ENCODE measurements at places on chromosomes 1 and 21. TPM values are rescaled to one million over a fixed set of nuclear protein-coding genes. Genes with fewer than 3 reads are reported as not detected.

GRCh38 chr1:153354515-153355193, 3.0 kb upstream of the S100A9 start:
- no peak overlapping the region for H3K27ac ChIP-seq
- H3K4me1 ChIP-seq = peaks cover 13% of the 10 kb centered on the region
- no peaks in the 10 kb centered on the region for H3K27me3 ChIP-seq
- H3K36me3 ChIP-seq = no peaks in the 10 kb centered on the region
- no peak overlapping the region for H3K4me3 ChIP-seq

DNA sequence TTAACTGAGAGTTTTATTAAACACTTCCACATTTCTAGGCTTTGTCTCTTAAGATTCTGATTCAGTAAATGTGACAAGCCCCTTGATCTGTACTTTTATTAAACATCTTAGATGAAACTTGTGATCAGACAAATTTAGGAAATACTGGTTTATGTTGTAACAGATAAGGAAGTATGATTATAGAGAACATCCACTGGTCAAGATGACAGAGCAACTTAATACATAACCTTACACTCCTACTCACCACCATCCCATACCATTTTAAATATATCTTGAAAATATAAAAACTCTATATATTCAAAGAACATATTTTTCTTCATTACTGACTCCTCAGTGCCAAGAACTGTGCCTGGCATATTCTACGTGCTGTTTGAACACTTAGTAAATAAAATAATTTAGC, 217.5 kb downstream of the LRRC40 start:
- DNase-seq = no peak
- no peaks in the 10 kb centered on the region for H3K36me3 ChIP-seq
- no peak overlapping the region for H3K27ac ChIP-seq

DNA sequence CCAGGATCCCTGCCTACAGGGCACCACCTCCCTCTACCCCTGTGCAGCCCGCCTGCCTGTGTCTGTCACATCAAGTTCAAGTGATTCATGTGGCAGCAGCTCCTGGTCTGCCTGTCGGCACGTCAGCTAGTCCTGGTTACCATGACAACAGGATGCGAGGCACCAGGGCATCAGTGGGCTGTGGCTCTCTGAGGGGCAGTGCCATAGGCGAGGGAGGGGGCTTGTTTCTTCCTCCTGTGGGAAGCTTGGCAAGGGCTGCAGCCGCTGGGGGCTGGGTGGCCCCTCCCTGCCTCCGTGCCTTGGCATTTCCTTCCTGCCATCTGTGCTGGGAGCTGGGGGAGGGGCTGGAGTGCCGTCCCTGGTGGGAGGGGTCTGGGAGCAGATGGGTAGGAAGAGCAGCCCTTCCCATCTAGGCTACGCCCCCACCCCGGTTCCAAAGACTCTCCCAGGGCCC, 43.1 kb downstream of the FOXO6 start:
- no peak overlapping the region for H3K27ac ChIP-seq
- peak; percentile 12 for DNase-seq
- H3K4me3 ChIP-seq = no peak overlapping the region
- H3K36me3 ChIP-seq = no peaks in the 10 kb centered on the region

DNA sequence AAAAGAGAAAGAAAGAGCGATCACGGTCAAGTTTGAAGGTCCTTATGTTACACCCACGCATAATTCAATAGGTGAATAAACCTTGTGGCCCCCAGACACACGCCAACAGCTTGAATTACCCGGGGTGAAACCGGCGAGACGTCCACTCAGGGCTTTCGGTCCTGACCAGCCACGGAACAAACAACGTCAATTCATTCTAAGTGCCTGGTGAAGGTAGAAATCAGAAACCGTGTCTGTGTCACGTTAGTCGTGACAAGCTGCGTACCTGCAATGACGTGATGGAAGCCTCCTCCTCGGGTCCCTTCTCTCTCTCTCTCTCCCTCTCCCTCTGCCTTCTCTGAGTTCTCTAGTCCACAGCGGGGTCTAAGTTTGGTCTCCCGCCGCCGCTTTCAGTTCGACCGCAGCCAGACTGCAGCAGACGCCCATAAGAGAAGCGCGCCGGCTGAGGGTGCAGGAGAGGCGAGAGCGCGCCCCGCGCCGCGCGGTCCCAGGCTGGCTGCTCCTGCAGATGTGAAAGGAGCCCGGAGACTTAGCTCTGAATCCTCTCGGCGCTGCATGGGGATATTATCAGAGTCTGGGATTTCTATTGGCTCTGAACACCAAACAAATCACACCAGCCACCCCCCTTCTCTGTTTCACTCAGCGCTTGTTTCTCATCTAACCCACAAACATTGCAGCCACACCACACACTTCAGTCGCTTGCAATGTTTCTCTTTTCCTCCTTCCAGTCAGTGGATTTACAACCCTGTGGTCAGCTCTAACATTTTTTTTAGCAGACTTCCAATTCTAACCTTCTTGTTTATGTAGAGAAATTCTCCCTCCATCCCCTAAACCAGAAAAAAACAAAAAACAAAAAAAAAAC, at the start of gene GREM2:
Gene GREM2, minus strand, starts transcription at position 537 of the 862 bp plus-strand sequence. CDS start 118,680 bp downstream, outside the sequence.
- peaks cover 17% of the 10 kb centered on the region for H3K4me1 ChIP-seq
- H3K27me3 ChIP-seq = no peaks in the 10 kb centered on the region
- no peak within 1 kb of the TSS for H3K27ac ChIP-seq
- H3K4me3 ChIP-seq = peak within 1 kb of the TSS; percentile 62
- peak; percentile 19 for DNase-seq

GRCh38 chr1:111463029-111463683, 10.6 kb upstream of the C1orf162 start:
- DNase-seq = no peak
- H3K27me3 ChIP-seq = no peaks in the 10 kb centered on the region
- peak overlapping the region; percentile 21 for H3K27ac ChIP-seq
- no peaks in the 10 kb centered on the region for H3K4me1 ChIP-seq
- H3K36me3 ChIP-seq = peaks cover 20% of the 10 kb centered on the region
- H3K4me3 ChIP-seq = no peak overlapping the region

DNA sequence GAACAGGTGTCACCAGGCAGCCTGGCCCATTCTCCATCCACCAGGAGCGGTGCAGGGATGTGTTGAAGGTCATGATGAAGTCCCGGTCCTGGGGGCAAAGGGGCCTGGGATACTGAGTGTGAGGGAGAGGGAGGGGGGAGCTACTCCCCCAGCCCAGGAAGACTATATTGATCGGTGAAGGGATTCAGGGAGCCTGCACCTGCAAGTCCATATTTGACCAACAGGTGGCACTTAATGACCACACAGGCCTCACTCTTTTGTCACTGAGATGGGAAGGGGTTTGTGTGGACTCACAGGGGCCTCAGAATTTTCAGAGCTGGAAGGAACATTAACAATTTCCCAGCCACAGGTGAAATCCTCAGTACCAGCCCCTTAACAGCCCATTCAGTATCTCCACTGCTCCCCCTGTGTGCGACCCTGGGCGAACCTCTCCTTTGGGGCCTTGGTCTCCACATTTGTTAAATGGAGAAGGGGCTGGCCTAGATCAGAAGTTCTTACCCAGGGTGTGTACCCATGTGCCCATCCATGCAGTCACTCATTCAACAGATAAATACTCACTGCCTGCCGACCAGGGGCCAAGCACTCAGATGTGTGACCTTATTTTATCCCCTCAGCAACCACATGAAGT, 55.6 kb downstream of the NKAIN1 start:
- no peaks in the 10 kb centered on the region for H3K4me1 ChIP-seq
- H3K4me3 ChIP-seq = no peak overlapping the region
- no peak for DNase-seq
- no peaks in the 10 kb centered on the region for H3K36me3 ChIP-seq
- no peak overlapping the region for H3K27ac ChIP-seq
- H3K27me3 ChIP-seq = peaks cover 16% of the 10 kb centered on the region

DNA sequence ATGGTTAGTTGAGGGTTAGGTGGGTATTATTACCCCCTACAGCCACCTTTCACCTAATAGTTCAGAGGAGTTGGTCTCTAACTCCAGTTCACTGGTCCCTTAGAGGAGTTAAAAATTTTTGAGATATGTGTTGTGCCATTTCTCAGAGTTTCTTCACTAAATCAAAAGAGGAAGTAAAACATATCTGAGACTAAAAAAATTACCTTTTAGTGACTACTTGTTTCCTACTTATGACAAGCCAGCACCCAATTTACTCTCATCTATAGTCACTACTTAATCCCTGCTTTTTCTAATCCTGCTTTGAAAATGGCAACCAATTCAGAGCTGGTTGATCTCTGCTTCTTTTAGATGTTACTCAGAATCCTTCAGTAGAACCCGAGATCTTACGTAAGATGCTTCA, 1316.8 kb upstream of the B3GALT2 start:
- H3K27me3 ChIP-seq = no peaks in the 10 kb centered on the region
- no peak overlapping the region for H3K27ac ChIP-seq
- DNase-seq = no peak
- H3K4me3 ChIP-seq = no peak overlapping the region
- H3K4me1 ChIP-seq = no peaks in the 10 kb centered on the region

The KCNK1 gene
- total RNA-seq = 1.4 TPM

The WNT9A gene
- 0.07 TPM for total RNA-seq

The LORICRIN gene
- total RNA-seq = not detected

The HPDL gene
- 41.5 TPM for total RNA-seq

The COL8A2 gene
- total RNA-seq = 0.07 TPM

The ATAD3C gene
- 0.53 TPM for total RNA-seq
